Ammon's horn (tissue), 1 donor: ENCODE measurements at places on chromosomes 2 and 18.
A peak's percentile ranks its signal among the peaks of the same experiment; 100 is the strongest.

DNA sequence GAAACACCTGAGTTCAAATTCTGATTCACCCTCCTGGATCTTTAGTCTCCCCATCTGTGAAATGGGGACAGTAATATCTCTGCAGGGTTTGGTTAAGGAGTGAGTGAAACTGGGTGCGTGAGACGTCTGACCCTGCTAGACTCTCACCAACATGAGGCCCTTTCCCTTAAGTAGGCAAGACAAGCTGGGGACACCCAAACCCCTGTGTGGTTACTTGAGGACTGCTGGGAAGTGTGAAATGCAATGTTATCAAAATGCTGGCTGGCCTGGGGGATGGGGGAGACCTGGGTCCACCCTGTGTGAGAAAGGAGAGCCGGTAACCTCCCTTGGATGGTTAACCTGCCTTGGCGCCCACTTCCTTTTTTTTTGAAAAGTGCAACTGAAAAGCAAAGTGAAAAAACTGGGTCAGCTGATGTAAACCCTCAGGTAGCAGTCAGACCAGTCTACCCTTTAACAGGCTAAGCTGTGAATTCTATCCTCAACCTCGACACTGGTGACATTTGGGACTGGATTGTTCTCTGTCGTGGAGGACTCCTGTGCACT lies 82.3 kb downstream of the INPP5D start:
- no peak for DNase-seq

DNA sequence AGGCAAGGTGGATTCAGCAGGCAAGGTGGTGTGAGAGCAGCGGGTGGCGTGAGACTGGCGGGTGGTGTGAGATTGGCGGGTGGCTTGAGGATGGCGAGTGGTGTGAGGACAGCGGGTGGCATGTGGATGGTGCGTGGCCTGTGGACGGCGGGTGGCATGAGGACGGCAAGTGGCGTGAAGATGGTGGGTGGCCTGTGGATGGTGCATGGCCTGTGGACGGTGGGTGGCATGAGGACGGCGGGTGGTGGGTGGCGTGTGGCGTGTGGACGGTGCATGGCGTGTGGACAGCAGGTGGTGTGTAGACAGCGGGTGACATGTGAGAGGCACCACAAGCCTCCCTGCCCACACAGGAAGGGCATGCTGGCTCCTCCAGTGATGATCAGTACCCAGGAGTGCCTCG lies 186.9 kb upstream of the SALL3 start:
- DNase-seq = no peak

DNA sequence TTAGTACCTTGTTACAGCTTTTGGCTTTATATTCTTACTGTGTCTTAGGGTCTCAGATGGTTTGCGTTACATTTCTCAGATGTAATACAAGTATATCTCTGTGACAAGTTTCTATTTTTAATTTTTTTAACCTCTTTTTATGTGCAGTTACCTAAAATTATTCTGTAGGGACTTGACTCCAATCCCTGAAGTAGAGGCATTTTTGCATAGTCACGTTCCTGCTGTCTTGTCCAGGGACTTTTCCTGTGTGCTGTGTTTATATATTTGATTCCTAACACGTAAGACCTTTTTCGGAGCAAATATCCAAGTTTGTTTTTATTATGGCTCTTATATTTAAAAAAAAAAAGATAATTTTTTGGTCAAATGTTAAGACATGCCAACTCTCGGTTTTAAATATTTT lies 71.2 kb upstream of the CHMP1B start:
- DNase-seq = no peak

- DNase-seq = no peak
Observed at GRCh38 chr2:29014811-29015421, 33.8 kb downstream of the TOGARAM2 start.

DNA sequence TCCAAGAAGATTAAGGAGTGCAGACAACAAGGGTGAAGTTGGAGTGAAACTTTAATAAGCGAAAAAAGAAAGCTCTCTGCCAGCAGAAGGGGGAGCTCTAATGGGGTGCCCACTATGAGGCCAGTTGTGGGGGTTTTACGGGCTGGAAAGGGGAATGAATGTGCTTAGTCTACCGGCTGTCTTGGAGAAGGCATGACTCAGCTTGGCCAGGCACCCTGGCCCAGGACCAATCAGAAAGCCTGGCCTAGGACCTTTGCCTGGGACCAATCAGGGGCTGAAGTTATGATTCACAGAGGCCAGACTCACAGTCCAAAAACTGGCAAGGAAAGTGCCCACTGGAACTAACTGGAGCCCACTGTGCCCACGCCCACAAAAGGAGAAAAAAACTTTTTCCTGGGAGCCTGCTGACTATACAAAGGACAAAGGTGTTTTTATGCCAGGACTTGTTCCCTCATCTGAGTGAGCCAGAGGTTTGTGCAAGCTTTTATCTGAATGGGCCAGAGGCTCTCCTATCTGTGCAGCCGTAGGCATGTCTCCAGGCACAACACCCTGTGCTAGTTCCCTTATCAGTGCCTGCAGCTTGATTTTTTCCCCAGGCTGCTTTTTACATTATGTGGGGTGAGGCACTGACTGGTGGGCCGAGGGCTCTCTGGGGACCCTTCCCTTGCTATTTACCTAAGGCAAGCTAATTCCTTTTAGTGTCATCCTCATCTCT lies 18.6 kb downstream of the CMPK2 start:
- DNase-seq = no peak

GRCh38 chr18:9741793-9742523 lies 33.9 kb downstream of the RAB31 start:
- DNase-seq = peak; percentile 47

- no peak for DNase-seq
Observed at GRCh38 chr2:127048618-127048935, 58.4 kb downstream of the BIN1 start.

GRCh38 chr2:234996069-234996940 lies 44.5 kb downstream of the SH3BP4 start:
- DNase-seq = no peak

DNA sequence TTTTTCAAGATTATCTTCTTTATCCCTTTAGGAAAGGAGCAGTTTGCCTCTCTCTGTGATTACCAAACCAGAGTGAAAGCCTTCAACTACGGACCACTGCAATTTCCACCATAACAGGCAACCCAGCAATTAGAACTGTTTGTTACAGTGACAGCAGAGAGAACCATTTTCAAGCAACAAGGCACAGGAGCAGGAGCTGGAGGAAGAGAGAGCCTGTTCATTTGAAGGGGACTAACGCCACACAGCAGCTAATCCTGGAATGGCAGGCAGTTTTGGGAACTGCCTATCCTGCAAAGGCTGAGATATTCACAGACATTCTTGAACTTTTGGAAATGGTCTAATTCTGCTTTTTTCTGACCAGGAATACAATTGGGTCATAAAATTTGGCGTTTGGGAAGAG lies 1541.9 kb upstream of the PIK3C3 start:
- peak; percentile 84 for DNase-seq

DNA sequence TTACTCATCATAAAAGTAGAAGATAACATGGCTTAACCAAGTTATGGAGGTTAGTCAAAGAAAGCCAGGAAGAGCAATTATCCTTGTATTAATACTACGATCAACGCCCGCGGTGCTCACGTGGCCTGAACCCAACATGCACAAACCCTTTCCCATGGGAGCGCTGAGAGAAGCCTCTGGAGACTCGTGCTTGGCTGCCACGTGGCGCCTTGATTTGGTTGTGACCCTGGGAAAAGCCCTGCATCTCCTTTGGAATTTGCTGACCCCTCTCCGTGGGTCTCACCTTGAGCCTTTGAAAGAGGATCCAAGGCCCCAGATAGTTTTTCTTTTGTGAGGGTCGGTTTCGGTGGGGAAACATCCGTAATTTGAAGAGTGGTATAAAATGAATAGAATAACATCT lies 255.6 kb downstream of the DCDC2C start:
- DNase-seq = no peak

- DNase-seq = no peak
Observed at GRCh38 chr2:134224005-134224404, 29.9 kb upstream of the MGAT5 start.

DNA sequence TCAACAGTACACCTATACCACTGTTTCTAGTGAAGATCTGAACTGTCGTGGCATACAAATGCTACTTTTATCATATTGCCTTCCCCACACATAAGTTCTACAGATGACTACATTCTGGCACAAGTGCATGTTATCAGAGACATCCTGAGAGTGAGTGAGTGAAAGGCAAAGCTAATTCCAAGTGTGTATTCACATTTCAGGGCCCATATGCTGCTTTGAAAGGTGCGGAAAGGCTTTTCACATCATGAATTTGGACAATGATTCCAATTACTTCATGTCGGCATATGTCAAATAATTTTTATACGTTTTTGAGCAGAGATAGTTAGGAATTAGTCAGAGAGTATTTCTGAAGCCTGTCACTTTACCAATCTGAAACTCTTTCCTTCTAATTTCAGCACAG lies 101.7 kb downstream of the GAREM1 start:
- no peak for DNase-seq

DNA sequence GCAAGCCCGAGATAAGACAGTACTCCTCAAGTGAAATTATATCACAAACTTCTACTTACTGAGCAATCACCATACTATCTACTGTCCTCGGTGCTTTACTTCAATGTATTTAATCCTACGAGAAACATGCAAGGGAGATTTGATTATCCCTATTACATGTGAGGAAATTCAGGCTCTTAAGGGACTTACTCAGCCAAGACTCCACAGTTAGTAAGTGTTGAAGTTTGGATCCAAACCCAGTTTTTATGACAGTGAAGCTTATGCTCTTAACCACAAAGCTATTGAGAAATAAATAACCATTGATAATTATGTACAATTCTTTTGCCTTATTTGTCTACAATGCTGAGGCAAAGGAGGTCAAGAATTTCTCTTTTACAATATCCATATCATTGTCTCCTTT lies 672.9 kb upstream of the ACVR2A start:
- DNase-seq = no peak

DNA sequence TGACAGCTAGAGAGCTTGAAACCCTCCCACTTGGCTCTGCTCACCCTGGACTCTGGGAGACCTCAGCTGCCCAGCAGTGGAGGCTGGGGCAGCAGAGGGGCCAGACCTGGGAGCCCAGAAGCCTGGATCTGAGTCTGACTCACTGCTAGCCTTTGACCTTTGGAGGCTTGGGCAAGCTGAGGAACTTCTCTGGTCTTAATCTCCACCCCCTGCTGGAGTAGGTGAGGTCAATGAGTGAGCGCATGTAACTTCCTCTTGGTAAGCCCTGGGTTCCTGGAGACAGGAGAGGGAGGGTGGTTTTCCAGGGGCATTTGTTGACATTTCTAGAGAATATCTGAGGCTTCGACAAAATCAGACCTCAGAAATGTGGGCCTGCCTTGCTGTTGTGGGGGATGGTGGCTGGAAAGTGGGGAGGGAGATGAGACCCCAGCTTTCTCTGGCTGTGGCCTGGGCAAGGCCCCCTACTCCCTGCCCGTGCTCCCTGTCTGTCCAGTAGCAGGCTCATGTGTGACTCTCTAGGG lies 73.0 kb upstream of the YWHAQ start:
- DNase-seq = no peak

GRCh38 chr2:172147944-172148650 lies 45.4 kb upstream of the DLX2 start:
- peak; percentile 23 for DNase-seq

DNA sequence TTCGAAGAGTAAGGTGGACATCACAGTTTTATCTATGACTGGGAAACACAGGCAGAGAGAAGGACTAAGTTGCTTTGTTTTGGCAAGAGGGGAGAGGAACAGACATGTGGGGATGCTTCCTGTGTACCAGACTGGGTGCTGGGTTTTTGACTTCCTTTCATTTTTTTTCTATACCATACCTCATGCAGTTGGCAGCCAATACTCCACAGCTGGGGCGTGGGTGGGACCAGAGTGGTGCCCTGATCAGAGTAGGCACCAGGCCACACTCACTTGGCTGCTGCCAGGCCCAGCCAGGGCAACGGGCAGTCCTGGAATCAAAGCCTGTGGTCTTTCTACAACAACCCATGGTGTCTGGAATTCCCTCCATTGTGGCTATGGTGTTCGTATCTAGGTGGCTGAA lies 45.2 kb downstream of the SH3RF3 start:
- no peak for DNase-seq

DNA sequence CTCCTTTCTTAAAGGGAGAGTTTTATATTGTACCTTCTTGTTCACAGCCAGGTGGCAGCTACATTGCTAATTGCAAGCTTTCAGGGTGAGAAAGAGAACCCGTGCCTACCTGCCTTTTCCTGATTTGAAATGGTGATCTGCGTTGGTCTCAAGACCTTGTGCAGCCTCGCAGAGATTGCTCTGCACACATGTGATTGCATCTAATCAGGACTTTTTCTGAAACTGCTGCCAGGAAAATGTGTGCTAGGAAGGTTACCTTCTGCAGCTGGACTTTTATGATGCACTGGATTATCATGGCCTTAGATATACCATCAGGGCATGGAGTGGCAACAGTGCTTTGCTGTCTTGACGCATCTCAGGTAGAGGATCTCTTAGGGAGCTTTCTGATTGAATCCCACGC lies 45.1 kb downstream of the AGAP1 start:
- no peak for DNase-seq

- no peak for DNase-seq
Observed at GRCh38 chr2:142596334-142597088, 281.0 kb upstream of the KYNU start.

DNA sequence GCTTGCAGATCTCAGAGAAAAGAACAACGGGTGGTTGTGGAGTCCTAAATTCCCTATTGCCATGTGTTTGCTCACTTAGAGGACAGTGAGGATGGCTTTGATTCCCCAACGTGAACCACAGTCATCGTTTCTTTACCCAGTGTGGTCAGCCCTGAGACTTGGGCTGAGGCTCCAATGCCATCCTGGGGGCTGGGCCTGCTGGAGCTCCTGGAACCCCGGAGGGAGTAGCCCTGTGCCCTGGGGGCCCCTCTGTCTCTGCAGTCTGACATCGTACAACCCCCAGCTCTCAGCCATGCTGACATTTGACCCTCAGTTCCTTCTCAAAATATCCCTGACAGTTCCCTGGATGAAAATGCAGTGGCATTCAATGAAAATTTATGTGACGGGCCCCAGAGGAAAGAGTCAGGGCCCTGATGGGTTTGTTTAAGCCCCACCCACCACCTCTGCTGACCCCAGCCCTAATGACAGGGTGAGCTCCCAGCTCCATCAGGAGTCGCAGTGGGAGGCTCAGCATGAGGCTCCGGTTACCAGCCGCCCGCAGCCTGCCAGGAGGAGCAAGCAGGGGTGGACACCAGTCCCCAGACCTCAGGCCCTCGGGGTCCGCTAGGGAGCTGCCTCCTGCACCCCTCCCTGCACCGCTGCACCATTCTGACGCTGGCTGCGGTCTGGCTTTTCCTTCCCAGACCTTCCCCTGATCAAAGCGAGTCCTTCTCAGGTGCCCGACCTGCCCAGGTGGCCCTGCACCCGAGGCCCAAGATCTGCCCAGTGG lies 120.9 kb downstream of the TWIST2 start:
- DNase-seq = no peak

- DNase-seq = no peak
Observed at GRCh38 chr2:215917953-215918620, 95.3 kb downstream of the MREG start.

DNA sequence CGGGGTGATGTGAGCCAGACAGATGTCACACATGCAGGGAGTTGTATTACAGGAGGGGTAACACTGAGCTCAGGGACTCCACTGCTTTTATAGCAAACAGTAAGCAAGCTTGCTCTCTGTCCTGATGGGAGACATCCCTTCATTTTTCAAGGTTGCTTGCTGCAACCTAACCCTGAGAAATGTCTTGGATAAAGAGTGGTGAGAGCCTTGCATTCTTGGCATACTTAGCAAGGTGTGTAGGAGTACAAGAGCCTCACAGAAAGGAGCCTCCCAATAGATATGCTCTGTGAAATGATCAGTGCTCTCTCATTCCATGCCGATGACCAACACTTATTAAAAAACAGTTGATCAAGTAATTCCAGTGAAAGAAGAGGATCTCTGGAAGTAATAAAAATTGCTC lies 8.1 kb downstream of the PFN4 start:
- no peak for DNase-seq
